Activated CD4-positive, alpha-beta T cell treated with anti-CD3 and anti-CD28 coated beads, Interleukin-2, amount 10 ng/mL, durations not matched to agents 24 days and 14 days (primary cell): ENCODE measurements at places on chromosomes 12 and 14. TPM values are rescaled to one million over a fixed set of nuclear protein-coding genes. Genes with fewer than 3 reads are reported as not detected.

CRIP2 gene
- total RNA-seq: 0.37 and 0.43 TPM in 2 replicates

KRT3 gene
- 0.14 TPM in 2 replicates for total RNA-seq

GRCh38 chr12:90254796-90255195 is 546.2 kb upstream of the ATP2B1 start:
- DNase-seq: no peak

DNA sequence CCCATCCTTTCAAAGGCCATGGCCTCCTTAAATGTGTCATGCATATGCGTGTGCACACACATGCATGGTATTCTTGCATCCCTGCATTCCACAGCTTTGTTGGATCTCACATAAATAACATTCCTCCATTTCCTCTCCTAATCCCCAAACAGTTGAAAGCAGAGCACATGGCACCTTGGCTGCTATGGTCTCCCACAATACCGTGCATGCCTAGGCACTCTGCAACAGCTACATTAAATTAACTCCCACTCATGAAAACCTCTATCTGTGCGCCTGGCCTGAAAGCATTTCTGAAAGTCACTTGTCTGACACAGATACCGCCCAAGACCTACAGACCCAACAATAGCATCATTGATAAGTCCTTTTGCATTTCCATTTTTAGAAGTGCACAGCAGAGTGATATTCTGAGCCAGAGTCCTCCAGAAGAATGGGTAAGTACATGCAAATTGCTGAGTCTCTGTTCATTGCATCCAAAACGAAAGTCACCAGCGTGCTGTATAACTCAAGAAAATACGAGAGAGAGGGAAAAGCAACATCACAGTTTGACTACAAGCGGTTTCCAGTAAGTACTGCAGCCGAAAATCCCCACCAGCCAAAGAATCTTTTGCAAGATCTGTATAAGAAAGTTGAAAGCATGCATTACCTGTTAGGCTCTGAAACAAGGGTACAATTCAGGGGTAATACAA is 436 bp downstream of the ASB2 start:
- peak; percentile 86 for DNase-seq

DNA sequence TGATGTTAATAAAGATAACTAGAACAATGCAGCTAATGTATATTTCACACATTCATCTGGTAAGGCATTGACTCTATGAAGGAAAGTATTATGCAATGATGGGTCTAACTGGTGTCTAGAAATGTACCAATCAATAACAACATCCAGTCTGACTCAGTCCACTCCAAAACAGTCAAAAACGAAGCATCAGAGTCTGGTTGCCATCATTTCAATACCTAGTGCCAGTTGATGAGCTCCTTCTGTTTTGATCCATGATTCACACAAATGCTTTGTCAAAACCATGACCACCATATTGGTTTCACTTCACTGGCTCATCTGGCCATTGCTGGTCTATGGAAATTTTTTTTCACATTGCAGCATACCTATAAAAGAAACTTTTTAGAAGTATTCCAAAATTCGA is 747.2 kb upstream of the TMEM132C start:
- no peak for DNase-seq

DNA sequence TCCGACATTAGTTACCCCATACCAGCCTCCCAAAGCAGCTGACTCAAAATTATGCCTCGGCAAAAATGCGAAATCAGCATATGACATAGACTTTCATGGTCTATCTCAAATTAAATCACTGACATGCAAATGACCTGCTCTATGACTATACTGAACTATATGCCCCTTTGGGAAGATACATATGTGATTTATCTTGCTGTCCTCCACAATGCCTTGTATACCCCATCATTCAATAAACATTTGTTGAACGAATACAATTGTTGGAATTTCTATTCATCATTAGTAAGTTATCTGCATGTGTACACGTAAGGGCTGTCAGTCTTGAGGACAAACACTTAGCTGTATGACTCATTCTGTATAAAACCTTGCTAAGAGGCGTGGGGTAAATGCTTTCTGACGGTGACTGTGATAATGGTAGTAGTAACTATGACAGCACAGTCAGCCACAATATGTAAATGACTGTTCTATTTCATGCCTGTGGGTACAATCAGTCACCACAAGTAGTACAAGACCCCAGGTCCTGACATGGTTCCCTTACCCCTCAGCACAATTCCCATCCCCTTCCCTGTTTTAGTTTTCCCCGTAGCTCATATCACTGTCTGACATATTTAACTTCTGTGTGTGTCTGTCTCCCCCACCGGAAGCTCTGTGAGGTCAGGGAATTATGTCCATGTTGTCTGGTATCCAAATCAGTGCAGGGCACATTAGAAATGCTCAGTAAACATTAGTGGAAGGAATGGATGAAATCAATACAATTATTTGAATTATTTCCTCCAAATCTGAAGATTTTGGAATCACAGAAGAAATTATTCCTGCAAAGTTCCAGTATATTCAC is 42.8 kb downstream of the STXBP6 start:
- DNase-seq: no peak

DNA sequence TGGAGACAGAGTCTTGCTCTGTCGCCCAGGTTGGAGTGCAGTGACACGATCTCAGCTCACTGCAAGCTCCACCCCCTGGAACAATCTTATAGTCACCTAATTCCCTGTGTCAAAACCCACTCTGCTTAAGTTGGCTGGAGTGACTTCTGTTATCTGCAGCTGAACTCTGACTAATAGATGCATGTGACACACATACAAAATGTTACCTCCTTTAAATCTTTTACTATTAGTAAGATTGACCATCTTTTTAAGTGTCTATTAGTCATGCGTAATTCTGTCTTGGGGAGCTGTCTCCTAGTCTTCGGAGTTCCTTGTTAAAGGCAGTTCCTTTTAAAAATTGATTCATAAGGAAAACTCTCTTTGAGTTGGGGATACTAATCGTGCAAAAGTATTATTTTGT is 7.4 kb downstream of the IFI27L1 start:
- DNase-seq: no peak

- no peak for DNase-seq
Observed at GRCh38 chr12:38880288-38880687, 25.1 kb downstream of the CPNE8 start.

GRCh38 chr12:6166808-6167207 is 33.4 kb upstream of the CD9 start:
- DNase-seq: no peak

DNA sequence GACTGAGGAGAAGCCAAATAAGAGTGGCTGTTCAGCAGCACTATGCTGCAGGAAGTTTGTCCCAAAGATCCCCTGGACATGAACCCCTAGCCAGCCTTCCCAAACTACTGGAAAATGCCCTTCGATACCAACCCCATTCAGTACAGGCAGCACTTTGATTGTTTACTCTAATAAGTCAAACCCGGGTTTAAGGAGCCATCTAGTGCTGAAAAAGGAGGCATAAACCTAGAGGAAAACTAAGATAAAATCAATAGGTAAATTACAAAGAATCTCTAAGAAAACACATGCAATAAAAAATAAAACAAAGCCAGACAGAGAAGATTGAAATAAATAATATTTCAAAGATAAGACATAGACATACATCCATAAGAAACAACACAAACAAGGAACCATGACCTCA is 771.6 kb downstream of the RPS29 start:
- DNase-seq: no peak

- no peak for DNase-seq
Observed at GRCh38 chr12:79624378-79624777, 66.4 kb downstream of the PAWR start.

- DNase-seq: no peak
Observed at GRCh38 chr12:51955702-51956101, 4.2 kb downstream of the ACVR1B start.

GRCh38 chr14:104867371-104868059 is 2.4 kb downstream of the CEP170B start:
- DNase-seq: no peak

DNA sequence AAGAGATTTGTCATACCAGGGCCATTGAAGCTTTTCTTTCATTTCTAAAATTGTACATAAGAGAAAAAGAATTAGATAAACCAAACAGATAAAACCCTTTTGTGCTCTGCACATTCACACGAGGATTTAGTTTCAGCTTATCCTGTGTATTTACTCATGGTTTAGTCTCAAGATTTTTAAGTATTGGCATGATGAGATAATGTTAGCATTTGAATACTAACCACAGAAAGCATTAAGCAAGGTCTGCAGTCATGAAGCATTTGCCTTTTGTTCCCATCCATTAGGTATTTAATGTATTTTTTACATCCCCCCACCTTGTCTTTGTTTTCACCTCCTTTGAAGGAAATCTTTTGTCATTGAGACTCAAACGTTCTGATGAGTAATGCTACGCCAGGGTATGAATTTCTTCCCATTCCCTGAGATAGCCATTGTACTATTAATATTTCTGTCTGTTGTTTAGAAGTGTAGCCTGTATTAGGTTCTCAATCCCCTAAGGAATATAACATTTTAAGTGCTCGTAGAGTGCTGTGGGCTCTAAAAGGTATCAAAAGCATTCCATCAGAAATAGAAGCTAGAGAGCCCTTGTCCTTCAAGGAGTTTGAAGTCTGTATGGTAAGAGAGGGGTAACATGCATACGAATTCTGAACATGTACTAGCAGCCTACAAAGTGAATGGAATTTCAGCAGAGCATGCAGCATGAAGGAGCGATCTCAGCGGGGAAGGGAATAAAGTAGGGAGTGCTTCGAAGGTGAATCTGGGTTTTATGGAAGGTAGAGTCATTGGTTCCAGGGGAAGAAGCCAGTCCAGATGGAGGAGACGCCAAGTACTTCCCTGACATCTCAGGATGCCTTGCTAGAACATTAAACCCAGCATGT is 22.3 kb downstream of the CRADD start:
- no peak for DNase-seq

- DNase-seq: no peak
Observed at GRCh38 chr12:54977155-54977554, 7.4 kb downstream of the TESPA1 start.

DNA sequence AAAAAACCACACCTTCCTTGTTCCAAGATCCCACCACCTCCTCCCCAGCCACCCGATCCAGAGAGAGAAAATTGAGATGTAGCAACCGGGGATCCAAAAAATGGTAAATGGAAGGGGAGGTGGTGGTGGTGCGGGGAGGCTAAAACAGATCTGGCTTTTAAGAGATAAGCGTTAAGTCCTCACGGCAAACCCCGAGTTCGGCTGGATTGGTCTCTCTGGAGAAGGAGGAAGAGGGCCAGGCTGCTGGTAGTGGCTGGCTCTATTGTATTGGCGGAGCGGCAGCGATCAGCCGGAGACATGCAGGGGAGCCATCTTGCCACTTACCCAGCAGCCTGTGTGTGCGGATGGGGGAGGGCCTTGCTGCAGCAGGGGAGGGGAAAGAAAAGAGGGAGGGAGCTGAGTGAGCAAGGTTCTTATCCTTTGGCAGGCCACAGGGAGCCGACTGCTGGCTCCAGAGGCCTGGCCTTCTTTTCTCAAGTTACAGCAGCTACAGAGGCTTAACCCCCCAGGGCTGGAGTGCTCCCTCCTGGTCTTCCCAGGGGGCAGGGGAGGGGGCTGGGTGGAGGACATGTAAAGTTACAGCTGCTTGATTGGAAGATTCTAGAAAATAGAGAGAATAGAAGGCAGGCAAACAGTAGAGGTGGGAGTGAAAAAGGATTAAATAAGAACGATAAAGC is 14.1 kb upstream of the CDH24 start:
- peak; percentile 94 for DNase-seq

GRCh38 chr12:106044773-106045172 is 94.0 kb downstream of the NUAK1 start:
- DNase-seq: no peak

- no peak for DNase-seq
Observed at GRCh38 chr12:62308201-62308600, 48.0 kb downstream of the USP15 start.

- DNase-seq: no peak
Observed at GRCh38 chr12:27616356-27617142, 79.7 kb upstream of the REP15 start.
